Keratinocyte (primary cell): ENCODE measurements at places on chromosomes 6 and 20.

- DNase-seq = no peak
Observed at GRCh38 chr6:20866935-20867703, 332.9 kb downstream of the CDKAL1 start.

GRCh38 chr6:8114956-8115355, 12.6 kb upstream of the EEF1E1 start:
- DNase-seq = no peak

- no peak for DNase-seq
Observed at GRCh38 chr6:10215326-10216110, 199.4 kb downstream of the TFAP2A start.

DNA sequence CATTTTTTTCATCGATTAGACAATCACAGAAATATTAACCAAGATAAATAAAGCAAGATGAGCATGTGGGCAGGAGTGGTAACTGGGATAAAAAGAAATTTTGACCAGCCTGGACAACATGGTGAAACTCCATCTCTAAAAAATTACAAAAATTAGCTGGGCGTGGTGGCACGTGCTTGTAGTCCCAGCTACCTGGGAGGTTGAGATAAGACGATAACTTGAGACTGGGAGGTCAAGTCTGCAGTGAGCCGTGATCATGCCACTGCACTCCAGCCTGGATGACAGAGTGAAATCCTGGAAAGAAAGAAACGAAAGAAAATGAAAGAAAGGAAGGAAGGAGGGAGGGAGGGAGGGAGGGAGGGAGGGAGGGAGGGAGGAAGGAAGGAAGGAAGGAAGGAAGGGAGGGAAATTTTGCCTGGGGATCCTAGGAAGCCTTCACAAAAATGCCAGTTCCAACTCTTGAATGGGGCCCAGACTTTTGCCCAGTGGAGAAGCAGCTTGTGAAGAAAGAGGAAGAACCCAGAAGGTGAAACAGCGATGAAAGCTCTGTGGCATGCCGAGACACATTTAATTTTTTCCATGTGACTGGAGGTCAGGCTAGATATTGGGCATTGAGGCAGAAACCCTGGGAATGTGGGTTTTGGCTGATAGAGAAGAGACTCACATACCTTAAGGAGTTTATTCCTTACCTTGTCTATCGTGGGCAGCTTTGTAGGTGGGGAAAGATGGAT, 20.3 kb downstream of the CCDC170 start:
- no peak for DNase-seq

DNA sequence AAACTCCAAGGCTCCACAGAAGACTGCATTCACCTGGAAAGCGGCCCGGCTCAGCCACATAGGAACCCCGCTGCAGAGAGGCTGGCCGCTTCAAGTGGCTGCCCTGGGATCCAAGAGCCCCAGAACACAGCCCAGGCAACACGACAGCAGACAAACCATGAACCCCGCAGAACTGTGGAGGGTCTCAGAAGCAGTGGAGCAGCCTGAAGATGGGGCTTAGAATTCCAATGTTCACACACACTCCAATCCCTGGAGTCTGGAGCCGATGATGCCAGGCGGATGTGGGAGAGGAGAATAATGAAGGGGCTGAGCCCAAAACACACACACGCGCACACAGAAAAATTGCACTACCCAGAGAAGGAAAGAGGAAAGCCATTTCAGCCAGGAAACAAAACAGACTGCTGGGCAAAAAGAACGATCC, 52.4 kb downstream of the NINL start:
- DNase-seq = no peak

DNA sequence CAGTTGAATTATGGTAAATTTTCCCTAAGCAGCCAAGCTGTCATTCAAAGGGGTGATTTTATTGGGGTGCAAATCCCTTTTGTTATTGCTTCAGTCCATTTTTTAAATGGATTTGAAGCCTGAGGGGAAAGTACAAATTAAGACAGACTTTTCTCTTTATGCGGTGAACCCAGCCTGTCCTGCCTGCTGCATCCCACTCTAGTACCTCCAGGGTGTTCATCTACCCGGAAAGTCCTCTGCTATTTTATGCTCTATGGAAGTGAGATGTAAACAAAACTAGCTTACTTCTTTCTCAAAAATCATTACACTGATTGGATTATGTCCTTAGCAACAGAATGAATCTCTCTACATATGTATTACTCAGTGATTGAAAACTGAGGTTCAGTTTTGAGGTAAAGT, 1088.9 kb upstream of the CITED2 start:
- DNase-seq = no peak

DNA sequence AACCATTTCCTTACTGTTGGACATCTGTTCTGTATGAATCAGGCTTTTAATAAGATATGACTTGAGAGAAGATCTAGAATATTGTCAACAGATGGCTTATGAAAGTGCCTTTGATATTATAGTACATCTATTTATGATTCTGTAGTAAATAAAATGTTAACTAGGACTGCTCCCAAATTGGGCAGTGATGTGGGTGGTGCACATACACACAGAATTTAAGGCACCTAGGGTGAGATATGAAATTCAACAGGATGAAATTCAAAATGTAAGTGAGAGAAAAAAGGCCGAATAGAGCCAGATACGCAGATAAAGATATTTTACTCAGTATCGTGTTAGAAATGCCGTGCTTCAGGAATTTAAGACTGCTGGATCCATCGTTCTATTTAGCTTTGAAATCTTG, 26.3 kb downstream of the FAM50B start:
- DNase-seq = no peak
